Central memory CD8-positive, alpha-beta T cell (primary cell): ENCODE measurements at places on chromosomes 1 and 21.

DNA sequence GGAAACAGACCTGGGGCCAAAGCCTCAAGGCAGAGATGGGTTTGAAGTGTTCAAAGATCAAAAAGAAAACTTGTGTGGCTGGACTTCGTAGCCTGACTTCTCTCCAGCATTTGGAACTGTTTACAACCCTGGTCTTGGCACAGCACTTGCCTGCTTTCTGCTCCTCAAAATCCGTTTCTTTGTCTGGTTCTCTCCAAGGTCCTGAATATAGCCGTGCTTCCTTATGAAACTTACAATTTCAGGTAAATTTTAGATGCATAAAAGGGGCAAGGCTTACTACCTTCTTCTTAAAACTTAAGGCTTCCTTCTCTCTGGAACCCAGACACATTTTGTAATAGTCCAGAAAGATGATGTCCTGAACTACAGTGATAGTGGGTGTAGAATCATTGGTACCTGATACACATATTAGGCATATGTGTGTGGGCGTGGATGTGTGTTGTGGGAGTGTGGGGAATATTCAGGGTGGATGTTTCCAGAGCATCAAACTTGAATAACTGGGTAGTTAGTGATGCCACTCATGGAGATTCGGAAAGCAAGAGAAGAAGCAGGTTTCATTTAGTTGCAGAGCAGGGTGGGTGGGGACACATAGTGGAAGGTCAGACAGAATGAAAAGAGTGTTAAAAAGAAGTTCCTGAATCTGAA is 26.4 kb upstream of the FAM78B start:
- DNase-seq: no peak

DNA sequence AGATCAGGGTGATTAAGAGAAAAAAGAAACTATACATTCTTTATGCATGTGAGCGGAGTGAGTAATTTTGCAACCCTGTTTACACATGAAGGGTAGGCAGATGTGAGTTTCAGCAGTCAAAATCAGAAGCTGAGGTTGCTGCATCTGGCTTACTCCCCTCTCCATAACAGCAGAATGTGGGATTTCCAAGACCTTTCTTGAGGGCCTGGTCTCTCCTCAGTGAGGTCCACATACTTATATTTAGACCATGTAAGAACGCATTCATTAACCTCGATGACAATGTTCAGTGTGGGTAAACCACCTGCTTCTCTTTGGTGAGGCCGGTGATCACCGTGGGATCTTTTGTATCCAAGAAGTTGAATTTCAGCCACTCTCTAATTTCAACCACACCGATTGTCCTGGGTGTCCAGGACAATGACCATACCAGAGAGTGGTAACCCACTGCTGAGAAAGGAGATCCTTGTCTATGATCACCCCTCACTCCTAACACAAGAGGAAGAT is 18.7 kb upstream of the RAP1A start:
- DNase-seq: no peak

- DNase-seq: no peak
Observed at GRCh38 chr1:40305871-40306270, 11.2 kb downstream of the COL9A2 start.

DNA sequence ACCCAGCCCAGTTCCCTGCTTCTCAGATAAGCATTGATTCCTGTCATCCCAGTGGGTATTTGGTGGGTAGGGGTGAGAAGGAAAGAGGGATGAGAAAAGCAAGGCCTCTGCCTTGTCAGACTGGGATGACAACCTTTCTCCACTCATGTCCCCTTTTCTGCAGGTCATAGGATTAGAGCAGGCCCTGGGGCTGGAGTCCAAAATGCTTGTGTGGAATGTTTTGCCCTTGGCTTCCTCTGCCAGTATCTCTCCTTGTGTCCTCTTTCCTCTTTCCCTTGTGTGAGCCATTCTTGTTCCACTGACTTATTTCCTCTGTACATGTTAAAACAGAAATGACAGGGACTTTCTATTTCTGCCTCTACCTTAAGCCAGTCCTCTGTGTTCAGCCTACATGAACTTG is 4.1 kb downstream of the ATP2B4 start:
- no peak for DNase-seq

DNA sequence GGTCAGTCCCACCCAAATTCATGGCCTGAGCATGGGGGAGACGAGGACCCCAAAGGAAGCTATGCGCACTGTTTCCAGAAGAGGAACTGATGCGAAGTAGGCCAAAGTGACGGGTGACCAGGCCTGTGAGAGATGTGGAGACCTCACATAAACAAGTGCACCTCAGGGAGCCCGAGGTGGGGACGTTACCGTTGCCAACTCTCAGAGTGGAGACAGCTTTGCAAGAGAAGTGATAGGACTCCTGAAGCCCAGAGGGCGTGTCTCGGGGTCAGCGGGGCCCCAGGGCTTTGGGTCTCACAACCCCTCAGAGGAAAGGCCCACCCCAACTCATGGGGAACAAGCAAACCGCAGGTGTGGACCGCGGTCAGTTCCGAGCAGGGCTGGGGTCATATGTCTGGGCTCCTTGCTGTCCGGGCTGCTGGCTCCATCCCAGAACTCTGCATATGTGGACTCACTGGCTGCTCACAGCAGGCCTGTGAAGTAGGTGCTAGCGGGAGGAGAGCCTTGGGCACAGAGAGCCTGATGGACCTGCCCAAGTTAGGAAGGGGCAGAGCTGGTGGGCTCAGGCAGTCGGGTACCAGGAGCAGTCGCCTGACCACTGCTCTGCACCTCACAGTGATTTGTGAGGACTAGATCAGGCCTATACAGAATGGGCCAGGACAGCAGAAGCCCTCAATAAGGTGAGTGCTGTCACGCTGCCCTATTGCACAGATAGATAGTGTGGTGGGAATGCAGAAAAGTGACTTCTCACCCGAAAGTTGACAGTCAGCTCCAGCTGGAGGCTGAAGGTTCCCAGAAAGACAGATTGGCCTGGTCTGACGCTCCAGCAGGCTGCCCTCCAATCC is 26.2 kb downstream of the STUM start:
- DNase-seq: no peak

DNA sequence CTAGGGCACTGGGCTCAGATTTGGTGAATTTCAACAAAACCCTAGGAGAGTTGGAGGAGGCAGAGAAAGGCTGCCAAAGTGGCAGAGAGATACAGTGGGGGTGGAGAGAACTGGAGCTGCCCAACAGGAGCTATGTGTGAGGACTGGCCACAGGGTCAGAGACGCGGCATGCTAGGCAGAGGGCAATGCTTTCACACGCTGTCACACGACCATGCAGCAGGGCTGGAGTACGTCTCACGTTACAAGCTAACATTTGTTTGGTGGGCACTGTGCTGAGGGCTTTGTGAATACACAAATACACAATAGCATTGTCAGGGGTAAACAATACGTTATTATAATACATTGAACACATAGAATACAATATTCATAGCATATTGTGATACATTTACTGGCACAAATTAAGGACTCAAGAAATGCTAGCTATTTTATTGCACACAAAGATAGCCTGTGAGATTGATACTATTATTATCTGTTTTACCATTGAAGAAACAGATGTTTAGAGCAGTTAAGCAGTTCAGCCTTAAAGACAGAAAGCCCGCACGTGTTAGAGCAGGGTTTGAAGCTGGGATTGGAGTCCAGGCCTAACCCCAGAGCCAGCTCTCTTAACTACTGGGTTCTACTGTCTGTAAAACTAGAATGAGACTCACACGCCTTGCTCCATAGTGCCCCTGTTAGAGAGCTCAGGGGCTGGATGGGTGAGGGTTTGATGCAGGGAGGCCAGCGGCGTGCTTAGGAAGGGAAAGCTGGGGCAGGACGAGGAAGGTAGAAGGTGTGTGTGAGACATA is 4.5 kb downstream of the RAB7B start:
- no peak for DNase-seq

- DNase-seq: no peak
Observed at GRCh38 chr1:162627662-162628296, 4.5 kb upstream of the DDR2 start.

DNA sequence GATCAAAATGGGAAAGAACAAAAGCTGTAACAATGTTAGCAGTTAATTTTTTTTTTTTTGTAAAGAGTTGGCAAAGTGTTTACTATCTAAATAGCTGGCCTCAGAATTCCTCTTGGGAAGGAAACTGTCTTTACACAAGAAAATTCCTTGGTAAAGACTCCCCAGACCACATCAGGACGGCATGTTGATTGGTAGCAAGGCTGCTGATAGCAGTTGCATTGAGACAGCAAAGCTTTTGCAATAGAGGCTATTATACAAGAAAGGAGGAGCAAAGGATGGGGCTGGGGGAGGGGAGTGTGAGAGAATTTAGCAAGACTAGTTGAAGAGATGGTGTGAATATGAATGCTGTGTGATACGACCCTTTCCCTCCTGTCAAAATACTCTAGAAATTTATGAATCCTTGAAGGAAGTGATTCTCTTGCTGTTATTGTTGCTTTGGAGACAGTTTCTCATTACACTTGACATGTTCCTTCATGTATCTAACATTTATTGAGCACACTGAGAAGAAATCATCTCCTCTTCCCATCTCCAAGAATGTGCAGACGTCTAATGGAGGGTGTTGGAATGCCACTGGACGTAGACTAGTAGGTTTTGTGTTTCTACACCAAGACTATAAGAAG is 355.6 kb downstream of the SIPA1L2 start:
- DNase-seq: no peak

DNA sequence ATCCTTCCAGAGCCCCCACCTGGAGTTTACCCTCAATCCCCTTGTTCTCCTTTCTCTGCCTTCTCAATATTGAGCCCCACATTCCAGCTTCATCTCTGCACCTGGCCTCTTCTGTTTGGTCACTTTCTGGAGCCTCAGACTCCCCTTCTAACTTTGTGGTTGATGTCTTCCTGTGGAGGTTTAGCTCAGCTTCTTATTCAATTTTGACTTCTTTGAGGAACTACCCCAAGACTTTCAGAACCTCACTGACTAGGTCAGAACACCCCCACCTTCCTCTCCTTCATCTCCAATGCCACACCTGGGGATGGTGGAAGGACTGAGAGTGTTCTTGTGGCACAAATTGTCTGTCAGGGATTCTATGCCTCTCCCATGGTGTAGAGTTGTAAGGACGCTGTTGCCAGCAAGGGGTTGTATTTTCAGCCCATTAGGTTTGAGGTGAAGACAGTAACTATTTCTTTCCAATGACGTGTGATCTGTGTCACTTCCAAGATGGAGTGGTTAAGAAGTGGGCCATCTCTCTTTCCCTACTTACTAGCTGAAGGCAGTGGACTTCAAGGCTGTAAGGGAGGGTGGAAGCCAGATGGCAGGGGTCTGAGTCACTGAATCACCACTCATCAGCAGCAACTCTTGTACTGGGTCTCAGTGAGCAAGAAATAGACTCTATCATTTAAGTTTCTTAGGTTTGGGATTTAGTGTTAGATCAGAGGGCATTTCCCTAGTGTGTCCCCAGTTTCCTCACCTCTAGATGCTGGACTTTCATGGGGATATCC is 80.6 kb downstream of the PAPPA2 start:
- no peak for DNase-seq

DNA sequence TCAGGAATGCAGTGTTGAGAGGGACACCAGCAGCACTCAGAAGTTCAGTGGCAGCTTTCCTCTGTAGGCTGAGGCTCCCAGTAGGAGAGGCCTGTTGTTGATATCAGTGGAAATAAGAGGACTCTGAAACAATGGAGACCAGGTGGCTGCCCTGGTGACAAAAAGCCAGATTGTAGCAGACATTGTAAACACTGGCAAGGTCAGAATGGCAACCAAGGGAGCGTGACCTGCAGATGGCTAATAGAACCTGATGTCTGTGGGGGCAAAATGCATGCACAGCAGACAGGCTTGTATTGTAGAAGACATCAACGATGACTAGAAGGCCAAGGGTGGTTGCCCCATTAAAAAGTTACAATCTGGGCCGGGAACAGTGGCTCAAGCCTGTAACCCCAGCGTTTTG is 53.1 kb upstream of the GPR37L1 start:
- DNase-seq: no peak

DNA sequence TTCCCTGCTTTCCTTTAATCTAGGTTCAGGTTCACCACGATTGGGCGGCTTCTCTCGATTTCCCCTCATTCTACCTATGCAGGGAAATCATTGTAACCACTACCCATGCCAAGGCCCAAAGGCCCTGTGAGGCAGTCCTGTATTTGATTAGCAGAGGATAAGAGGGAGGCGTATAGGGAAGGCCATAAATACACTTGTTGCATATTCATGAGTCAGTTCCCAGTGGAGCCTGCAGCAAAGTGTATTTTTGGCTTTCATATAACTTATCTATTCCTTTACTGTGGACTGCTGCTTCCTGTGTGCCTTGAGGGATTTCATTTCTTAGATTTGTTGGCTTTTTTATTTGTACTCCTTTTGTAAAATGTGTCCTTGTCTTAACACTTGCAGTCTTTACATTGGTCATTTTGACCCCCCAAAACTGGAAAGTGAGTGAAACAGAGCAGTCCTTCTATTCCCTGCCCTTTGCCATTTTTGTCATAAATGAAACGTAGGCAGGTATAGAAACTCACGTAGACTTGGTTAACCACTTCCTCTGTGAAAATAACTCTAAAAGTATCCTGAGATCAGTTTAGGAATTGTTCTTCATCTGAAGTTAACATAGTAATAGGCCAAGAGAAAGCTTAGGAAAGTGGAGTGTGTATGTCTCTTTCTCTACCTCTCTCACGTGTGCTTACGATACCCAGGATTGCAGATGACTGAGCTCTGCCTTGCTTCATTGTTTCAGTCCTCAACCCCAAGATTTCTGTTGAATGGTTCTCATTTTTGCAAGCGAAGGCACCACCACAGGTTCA is 19.6 kb upstream of the KCNQ4 start:
- DNase-seq: no peak

DNA sequence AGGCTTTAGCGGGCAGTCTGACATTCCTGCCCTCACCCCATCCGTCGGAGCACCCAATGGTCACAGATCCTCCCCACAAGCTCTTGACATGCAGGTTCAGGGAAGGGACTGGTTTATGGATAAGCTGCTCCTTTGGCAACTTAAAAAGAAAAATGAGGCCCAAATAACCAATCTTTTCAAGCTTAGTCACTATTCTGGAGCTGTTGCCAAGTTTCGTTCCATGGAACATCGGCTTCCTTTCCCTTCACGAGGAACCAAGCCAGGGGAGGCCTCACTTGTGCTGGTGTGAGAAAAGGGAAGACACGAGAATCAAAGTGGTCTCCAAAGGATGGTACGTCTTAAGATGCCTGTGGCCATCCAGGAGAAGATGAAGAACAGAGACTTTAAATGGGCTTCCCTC is 46.1 kb upstream of the LPAR3 start:
- no peak for DNase-seq

- no peak for DNase-seq
Observed at GRCh38 chr1:87673309-87673708, 344.6 kb downstream of the LMO4 start.

- DNase-seq: no peak
Observed at GRCh38 chr1:71548398-71548890, 467.6 kb upstream of the ZRANB2 start.

DNA sequence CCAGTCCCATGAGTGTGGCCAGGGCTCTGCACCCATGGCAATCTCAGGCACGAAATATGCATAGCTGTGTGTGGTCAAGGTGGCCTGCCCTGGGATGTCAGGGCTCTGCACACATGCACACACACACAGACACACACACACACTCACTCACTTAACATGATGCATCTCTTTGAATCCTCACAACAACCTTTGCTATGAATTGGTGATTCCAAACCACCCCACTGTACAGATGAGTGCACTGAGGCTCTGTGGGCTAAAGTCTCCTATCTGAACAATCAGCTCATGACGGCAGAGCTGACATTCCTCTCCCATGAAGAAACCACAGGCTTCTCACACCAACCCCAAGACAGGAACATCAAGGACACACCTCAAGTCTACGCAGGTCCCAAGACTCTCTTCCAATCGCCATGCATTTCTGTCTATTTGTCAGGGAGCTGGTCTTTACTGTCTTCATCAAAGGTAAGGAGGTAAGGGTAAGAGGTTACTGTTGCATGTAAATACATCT is 131.6 kb downstream of the ETS2 start:
- no peak for DNase-seq

- DNase-seq: no peak
Observed at GRCh38 chr1:162475539-162476185, 22.0 kb upstream of the UHMK1 start.
